ENCODE measurements at places on chromosomes 2 and 18. TPM values are rescaled to one million over a fixed set of nuclear protein-coding genes. Genes with fewer than 3 reads are reported as not detected.

The REEP1 gene
- total RNA-seq = 1.1 TPM

The C1GALT1C1L gene
- not detected for total RNA-seq

DNA sequence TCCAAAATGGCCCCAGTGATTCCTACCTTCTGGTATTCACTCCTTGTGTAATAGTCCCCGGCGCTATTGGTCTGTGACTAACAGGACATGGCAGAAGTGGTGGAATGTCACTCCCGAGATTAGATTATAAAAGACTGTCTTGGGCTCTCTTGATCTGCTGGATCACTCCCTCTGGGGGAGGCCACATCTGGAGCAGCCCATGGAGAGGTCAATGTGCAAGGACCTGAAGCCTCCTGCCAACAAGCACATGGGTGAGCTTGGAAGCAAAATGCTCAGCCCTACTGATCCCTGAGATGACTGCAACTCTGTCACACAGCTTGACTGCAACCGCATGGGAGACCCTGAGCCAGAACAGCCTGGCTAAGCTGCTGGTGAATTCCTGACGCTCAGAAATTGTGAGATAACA, 94.3 kb upstream of the GLI2 start:
- no peak for DNase-seq

- DNase-seq = no peak
Measured at GRCh38 chr18:31658670-31659575, 25.5 kb downstream of the B4GALT6 start.
